ENCODE measurements at places on chromosomes 5 and 9.

GRCh38 chr9:133234577-133235322 is 25.7 kb upstream of the OBP2B start:
- no peaks in the 10 kb centered on the region for H3K36me3 ChIP-seq
- H3K27ac ChIP-seq, result no peak overlapping the region
- DNase-seq, result peak; percentile 36
- H3K4me3 ChIP-seq, result no peak overlapping the region
- peaks cover 10% of the 10 kb centered on the region for H3K27me3 ChIP-seq

- H3K27ac ChIP-seq, result peak overlapping the region; percentile 51
- peaks cover 18% of the 10 kb centered on the region for H3K36me3 ChIP-seq
- no peak overlapping the region for H3K4me3 ChIP-seq
- H3K27me3 ChIP-seq, result no peaks in the 10 kb centered on the region
- H3K4me1 ChIP-seq, result peaks cover 30% of the 10 kb centered on the region
- no peak for DNase-seq
These were observed 14.6 kb downstream of the USP20 start for GRCh38 chr9:129849901-129850300.

GRCh38 chr9:104177003-104177611 is 83.0 kb downstream of the SMC2 start:
- H3K27me3 ChIP-seq, result no peaks in the 10 kb centered on the region
- H3K4me3 ChIP-seq, result no peak overlapping the region
- no peaks in the 10 kb centered on the region for H3K4me1 ChIP-seq
- DNase-seq, result no peak
- no peak overlapping the region for H3K27ac ChIP-seq

GRCh38 chr5:136457390-136458013 is 92.2 kb upstream of the TRPC7 start:
- H3K4me1 ChIP-seq, result peaks cover 2% of the 10 kb centered on the region
- no peak for DNase-seq
- no peak overlapping the region for H3K4me3 ChIP-seq

DNA sequence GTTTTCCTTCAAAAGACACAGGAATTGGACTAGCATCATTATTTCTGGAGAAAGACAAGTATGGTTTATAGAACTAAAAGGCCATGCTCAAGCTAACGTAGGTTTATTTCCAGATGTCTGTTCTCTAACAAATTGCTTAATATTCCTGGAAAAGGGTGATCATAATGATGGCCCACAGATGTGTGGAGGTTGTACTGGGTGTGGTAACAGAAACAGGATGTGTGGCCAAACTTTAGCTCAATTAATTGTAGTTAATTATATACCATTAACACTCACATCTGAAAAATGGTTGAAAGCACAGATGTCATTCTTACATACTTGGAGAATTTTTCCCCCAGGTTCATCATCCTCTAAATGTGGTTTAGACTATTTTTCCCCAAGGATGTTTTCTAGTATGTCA is 292.7 kb upstream of the RASA1 start:
- peaks cover 3% of the 10 kb centered on the region for H3K27me3 ChIP-seq
- no peaks in the 10 kb centered on the region for H3K4me1 ChIP-seq
- H3K27ac ChIP-seq, result no peak overlapping the region
- no peak for DNase-seq
- H3K4me3 ChIP-seq, result no peak overlapping the region
- no peaks in the 10 kb centered on the region for H3K36me3 ChIP-seq

DNA sequence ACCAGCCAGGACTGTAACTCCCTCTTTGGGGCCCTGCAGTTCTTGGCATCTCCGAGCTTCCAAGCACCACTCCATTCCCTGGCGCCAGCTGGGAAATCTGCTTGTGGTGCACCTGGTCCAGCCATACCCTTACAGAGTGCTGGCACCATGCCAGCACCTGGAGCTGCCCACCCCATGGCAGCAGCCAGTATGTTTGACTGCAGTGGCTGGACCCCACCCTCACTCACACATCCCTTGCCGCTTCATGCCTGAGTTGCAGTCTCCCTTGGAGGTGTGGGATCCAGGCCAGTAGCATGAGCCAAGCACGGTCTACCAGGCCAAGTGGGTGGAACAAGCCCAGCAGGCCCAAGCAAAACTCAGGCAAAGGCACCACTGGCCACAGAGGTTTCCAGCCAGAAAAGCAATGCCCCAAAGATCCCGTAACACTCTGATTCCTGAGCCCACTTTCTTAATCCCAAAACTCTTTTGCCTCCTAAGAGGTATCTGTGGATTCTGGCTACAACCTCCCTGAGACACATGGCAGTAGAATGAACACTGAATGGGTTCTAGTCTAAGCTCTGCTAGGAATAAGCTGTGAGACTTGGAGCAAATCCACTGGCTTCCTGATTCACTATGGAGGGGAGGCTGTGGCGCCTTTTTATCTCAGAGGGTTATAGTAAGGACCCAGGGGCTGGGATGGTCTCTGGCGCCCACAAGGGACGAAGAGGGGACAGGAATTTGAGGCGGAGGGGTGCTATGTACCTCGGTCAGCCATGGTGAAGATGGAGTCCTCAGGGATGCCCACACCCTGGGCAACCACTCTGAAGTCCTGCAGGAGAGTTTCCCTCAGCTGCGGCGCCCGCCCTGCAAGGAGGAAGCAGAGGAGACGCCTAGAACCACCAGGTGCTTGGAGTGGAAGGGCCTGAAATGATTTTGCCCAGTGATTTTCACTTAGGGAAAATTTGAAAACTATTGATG is 5.6 kb downstream of the AMBP start:
- H3K4me3 ChIP-seq, result no peak overlapping the region
- H3K27ac ChIP-seq, result no peak overlapping the region
- peaks cover 44% of the 10 kb centered on the region for H3K27me3 ChIP-seq
- H3K4me1 ChIP-seq, result no peaks in the 10 kb centered on the region
- no peaks in the 10 kb centered on the region for H3K36me3 ChIP-seq
- DNase-seq, result no peak

DNA sequence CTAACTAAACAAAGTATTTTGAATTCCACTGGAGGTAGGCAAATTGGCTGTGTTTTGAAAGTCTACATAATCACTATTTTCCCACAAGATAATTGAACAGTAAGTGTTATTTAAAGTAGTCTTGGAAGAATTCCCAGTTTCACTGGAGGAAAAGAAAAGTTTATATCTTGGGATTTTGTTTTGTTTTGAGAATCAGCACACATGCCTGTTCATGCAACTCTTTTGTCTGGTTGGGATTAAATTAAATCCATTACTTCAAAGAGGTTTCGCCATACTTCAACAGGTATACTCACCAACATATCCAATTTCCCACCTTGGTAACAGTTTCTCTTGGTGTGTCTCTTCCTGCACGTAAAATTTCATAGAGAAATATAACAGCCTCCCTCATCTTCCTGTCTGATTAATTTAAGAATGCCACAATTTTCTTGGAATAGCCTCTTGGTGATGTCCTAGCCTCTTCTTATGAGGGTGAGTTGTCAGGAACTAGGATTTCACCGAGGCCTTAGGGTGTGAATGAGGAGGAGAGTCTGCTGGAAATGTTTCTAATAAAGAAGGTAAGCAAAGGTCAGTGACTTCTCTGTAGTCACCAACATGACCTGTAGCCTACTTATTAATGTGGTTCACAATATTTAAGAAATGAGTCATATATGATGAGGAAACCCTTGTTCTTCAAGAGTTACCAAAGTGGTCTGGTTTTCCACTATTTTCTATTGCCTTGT is 48.1 kb downstream of the ITGA2 start:
- H3K36me3 ChIP-seq, result no peaks in the 10 kb centered on the region
- H3K4me1 ChIP-seq, result peaks cover 19% of the 10 kb centered on the region
- no peak overlapping the region for H3K4me3 ChIP-seq
- no peak for DNase-seq
- no peaks in the 10 kb centered on the region for H3K27me3 ChIP-seq

GRCh38 chr5:64210866-64211265 is 45.2 kb downstream of the RNF180 start:
- peaks cover 7% of the 10 kb centered on the region for H3K4me1 ChIP-seq
- no peak overlapping the region for H3K4me3 ChIP-seq
- H3K27ac ChIP-seq, result no peak overlapping the region
- H3K27me3 ChIP-seq, result no peaks in the 10 kb centered on the region
- H3K36me3 ChIP-seq, result no peaks in the 10 kb centered on the region

DNA sequence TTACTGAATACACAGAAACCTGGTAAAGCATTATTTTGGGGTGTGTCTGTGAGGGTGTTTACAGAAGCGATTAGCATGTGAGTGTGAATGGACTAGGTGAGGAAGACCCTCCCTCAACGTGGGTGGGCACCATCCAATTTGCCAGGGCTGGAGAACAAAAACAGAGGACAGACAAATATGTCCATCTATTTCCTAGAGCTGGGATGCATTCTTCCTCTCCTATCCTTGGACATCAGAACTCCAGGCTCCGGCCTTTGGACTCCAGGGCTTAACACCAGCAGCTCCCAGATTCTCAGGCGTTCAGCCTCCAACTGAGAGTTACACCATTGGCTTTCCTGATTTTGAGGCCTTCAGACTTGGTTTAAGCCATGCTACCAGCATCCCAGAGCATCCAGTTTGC is 65.8 kb upstream of the CHD1 start:
- no peak overlapping the region for H3K27ac ChIP-seq
- no peaks in the 10 kb centered on the region for H3K36me3 ChIP-seq
- H3K4me1 ChIP-seq, result no peaks in the 10 kb centered on the region
- H3K27me3 ChIP-seq, result no peaks in the 10 kb centered on the region

- H3K27me3 ChIP-seq, result peaks cover 3% of the 10 kb centered on the region
- H3K4me3 ChIP-seq, result peak overlapping the region; percentile 7
- peak overlapping the region; percentile 37 for H3K27ac ChIP-seq
- H3K4me1 ChIP-seq, result peaks cover 14% of the 10 kb centered on the region
- no peaks in the 10 kb centered on the region for H3K36me3 ChIP-seq
- DNase-seq, result no peak
These were observed 299.4 kb upstream of the RASA1 start for GRCh38 chr5:86968301-86968753.

- H3K27ac ChIP-seq, result no peak overlapping the region
- H3K4me1 ChIP-seq, result no peaks in the 10 kb centered on the region
- peaks cover 23% of the 10 kb centered on the region for H3K36me3 ChIP-seq
- H3K27me3 ChIP-seq, result no peaks in the 10 kb centered on the region
- H3K4me3 ChIP-seq, result no peak overlapping the region
These were observed 20.7 kb downstream of the BRD3 start for GRCh38 chr9:134046894-134047681.

- no peaks in the 10 kb centered on the region for H3K27me3 ChIP-seq
- peaks cover 4% of the 10 kb centered on the region for H3K4me1 ChIP-seq
- no peak overlapping the region for H3K4me3 ChIP-seq
- DNase-seq, result no peak
- peaks cover 8% of the 10 kb centered on the region for H3K36me3 ChIP-seq
- H3K27ac ChIP-seq, result no peak overlapping the region
These were observed 40.4 kb upstream of the MACIR start for GRCh38 chr5:103218164-103218563.

GRCh38 chr9:113966394-113966793 is 90.3 kb downstream of the ZNF618 start:
- H3K27ac ChIP-seq, result peak overlapping the region; percentile 48
- H3K27me3 ChIP-seq, result no peaks in the 10 kb centered on the region
- no peak for DNase-seq

DNA sequence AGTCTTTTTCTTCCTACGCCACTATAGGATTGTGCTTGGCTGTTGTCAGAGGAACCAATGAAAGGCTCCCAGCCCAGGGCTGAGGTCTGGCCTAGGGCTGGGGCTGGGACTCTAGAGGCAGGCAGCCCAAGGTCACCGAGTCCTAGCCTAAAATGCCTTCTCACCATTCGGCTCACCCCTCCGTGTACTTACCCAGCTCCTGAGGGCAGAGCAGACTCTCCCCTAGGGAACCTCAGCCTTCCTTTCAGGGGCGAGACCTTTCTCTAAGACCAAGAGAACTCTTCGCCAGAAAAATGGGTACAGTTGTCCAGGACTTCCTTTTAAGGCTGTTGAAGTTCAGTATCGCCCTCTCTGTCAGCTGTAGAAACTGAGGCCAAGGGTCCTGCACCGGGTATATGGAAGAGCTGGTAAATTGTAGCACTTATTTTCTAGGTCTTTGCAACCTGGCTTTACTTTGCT is 1.7 kb upstream of the SPRY4 start:
- no peaks in the 10 kb centered on the region for H3K36me3 ChIP-seq
- H3K27me3 ChIP-seq, result peaks cover 59% of the 10 kb centered on the region
- H3K27ac ChIP-seq, result peak overlapping the region; percentile 78
- no peak for DNase-seq

DNA sequence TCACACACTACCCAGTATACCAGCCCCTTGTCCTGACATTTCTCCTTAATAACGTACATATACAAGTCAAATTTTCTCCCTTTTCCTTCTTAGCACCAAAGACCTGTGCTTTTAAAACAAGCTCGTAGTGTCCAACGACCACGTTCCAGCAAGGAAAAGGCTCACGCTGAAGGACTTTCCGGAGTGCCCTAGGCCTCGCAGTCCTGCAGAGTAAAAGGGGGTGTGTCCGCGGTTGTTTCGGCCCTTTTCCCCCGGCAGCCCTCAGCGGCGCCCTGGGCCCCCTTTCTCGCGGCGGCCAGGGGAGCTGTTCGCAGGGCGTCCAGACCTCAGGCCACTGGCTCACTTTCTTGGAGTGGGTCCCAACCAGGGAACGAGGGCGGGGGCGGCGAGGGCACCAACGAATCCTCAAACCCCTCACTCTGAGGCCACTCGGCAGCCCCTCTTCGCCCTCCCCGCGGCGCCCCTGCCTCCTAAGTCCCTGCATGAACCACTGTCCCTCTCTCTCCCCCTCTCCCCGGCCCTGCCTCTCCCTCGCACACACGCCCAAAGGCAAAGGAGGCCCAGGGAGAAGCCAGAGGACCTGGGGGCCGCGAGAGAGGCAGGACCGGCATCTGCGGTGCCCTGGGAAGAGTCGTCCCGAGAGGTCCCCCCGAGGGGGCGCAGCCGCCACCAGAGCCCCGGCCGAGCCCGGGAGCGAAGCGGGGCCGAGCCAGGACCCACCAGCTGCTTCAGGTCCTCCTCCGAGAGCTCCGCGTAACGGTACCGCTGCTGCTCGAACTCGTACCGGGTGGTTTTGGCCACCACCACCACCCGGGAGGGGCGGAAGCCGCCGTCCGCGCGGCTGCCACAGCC is 720 bp downstream of the NADK2 start:
- H3K27ac ChIP-seq, result peak overlapping the region; percentile 93
- no peaks in the 10 kb centered on the region for H3K36me3 ChIP-seq
- DNase-seq, result peak; percentile 46
- H3K4me3 ChIP-seq, result peak overlapping the region; percentile 84
- peaks cover 38% of the 10 kb centered on the region for H3K4me1 ChIP-seq

- DNase-seq, result no peak
- peak overlapping the region; percentile 20 for H3K27ac ChIP-seq
- H3K4me3 ChIP-seq, result no peak overlapping the region
These were observed 201.3 kb downstream of the HSD17B3 start for GRCh38 chr9:96100385-96101300.

DNA sequence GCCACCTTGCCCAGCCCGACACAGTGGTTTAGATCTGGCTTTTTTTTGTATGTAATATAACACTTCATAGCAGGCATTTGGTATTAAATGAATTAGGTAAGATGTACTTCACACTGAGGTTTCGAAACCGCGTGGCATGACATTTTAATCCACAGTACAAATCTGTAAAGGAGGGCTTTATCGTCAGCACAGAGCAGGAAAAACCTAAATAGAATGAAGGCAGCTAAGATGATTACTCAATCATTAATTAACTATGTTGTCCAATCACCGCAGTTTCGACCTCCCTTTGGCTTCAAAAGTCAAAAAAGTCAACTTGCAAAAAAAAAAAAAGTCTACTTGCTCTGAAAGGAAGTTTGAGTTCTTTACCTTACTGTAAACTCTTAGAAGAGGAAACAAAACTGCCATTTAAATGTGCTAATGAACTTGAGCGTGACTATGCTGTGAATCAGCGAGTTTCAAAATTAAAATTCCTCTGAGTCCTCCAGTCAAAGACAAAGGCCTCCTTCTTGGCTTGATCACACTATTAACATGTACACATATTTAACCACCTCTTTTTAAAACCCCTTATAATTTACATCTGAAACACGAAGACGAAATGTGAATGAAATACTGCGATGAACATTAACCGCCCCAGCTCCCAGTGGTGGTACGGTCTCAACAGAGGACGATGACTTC is 698 bp upstream of the SEC24A start:
- DNase-seq, result no peak
- no peaks in the 10 kb centered on the region for H3K27me3 ChIP-seq
- peaks cover 19% of the 10 kb centered on the region for H3K4me1 ChIP-seq
- peak overlapping the region; percentile 98 for H3K27ac ChIP-seq
